ENCODE measurements at places on chromosomes 11 and 22. TPM values are rescaled to one million over a fixed set of nuclear protein-coding genes. Genes with fewer than 3 reads are reported as not detected.

DNA sequence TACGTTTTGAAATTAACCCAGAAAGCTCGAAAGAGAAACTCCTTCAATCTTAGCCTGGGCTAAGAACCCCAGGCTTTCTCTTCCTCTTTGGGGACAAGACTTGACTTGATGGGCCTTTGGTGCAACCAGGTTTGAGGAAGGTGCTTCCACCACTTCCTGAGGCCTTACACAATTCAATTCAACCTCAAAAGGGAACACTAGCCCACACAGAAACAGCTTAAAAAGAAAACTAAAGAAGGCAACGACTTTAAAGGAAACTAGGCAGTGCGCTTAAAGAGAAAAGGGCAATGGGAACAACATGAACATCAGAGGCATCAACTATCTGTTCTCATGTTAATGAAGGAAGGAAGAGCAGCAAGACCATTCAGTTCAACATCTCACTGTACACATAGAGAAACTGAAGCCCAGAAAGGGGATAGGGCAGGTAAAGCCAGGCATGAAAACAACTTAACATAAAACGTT is 24.8 kb downstream of the PAK1 start:
- no peak for DNase-seq
- H3K36me3 ChIP-seq = no peaks in the 10 kb centered on the region
- no peak overlapping the region for H3K4me3 ChIP-seq
- H3K4me1 ChIP-seq = peaks cover 20% of the 10 kb centered on the region
- H3K27ac ChIP-seq = no peak overlapping the region

DNA sequence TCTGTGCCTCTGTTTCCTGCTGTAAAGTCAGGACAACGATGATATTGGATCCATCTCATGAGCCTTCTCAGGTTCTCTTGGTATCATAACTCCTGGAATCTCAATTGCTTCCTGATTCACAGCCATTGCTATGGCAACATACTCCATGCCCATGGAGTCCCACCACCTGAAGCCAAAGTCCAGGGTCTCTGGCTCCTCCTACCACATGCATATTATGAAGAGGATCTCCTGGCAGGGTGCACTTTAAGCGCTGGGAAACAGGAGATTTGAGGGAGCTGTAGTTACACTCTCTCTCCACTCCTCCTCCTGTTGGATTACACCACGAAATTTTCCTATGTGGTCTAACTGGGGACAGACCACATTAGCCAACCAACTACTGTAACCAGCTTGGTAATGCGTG is 130.9 kb upstream of the SEZ6L start:
- no peaks in the 10 kb centered on the region for H3K4me1 ChIP-seq
- H3K27me3 ChIP-seq = no peaks in the 10 kb centered on the region
- H3K27ac ChIP-seq = no peak overlapping the region
- no peak overlapping the region for H3K4me3 ChIP-seq
- no peaks in the 10 kb centered on the region for H3K36me3 ChIP-seq

GRCh38 chr11:45665933-45666647 is 668 bp upstream of the CHST1 start:
- no peak overlapping the region for H3K27ac ChIP-seq
- no peak for DNase-seq
- peaks cover 86% of the 10 kb centered on the region for H3K27me3 ChIP-seq
- no peaks in the 10 kb centered on the region for H3K36me3 ChIP-seq

- no peak overlapping the region for H3K4me3 ChIP-seq
- peaks cover 15% of the 10 kb centered on the region for H3K4me1 ChIP-seq
- H3K27me3 ChIP-seq = no peaks in the 10 kb centered on the region
- H3K27ac ChIP-seq = no peak overlapping the region
- H3K36me3 ChIP-seq = no peaks in the 10 kb centered on the region
- DNase-seq = no peak
These were observed 242.1 kb upstream of the KIRREL3 start for GRCh38 chr11:127242676-127243075.

- peaks cover 15% of the 10 kb centered on the region for H3K4me1 ChIP-seq
- H3K36me3 ChIP-seq = no peaks in the 10 kb centered on the region
- no peak overlapping the region for H3K27ac ChIP-seq
- no peak overlapping the region for H3K4me3 ChIP-seq
- no peak for DNase-seq
- H3K27me3 ChIP-seq = peaks cover 22% of the 10 kb centered on the region
These were observed 19.5 kb downstream of the CRELD2 start for GRCh38 chr22:49937758-49938564.

GRCh38 chr11:30499940-30500339 is 86.2 kb downstream of the MPPED2 start:
- no peaks in the 10 kb centered on the region for H3K4me1 ChIP-seq
- H3K27ac ChIP-seq = no peak overlapping the region
- DNase-seq = no peak
- no peaks in the 10 kb centered on the region for H3K36me3 ChIP-seq

DNA sequence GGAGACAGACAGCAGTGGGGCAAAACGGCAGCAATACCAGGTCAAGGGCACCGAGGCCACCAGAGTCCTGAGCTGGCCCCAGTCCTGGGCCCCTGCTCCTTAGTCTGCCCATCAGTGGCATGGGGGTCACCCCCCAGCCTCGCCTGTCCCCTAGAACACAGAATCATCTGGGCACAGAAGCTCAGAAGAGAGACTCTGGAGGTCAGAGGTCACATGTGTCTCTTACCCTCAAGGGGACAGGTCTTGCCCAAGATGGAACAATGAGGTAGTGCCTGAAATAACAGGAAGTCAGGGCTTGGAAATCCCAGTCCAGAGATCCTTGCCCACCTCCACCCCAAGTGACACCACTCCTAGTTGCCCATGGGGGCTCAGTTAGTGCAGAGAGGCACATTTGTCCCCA is 20.6 kb downstream of the PDE2A start:
- peaks cover 24% of the 10 kb centered on the region for H3K4me1 ChIP-seq
- DNase-seq = no peak
- H3K27me3 ChIP-seq = no peaks in the 10 kb centered on the region

GRCh38 chr22:28773461-28773867 is 969 bp downstream of the CCDC117 start:
- H3K36me3 ChIP-seq = peaks cover 10% of the 10 kb centered on the region
- no peak overlapping the region for H3K27ac ChIP-seq
- no peak for DNase-seq

DNA sequence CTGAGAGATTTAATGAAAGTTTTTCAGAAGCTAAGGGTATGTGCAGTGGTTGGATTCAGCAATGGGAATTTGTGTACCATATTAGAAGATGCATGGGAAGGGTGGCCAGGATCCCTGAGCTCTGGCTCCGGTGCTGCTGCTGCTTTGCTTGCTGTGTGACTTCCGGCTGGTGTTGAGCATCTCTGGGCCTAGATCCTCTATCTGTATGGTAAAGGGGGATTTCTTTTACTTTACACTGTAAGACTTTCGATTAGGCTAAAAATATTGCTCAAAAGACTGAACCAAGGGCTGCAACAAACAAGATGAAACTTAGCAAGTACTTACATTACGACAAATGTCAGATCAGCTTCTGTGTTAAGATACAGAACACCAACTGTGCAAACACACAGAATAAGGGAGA is 39.1 kb downstream of the XRRA1 start:
- no peaks in the 10 kb centered on the region for H3K36me3 ChIP-seq
- no peak overlapping the region for H3K27ac ChIP-seq
- no peak overlapping the region for H3K4me3 ChIP-seq
- DNase-seq = no peak
- no peaks in the 10 kb centered on the region for H3K27me3 ChIP-seq

DNA sequence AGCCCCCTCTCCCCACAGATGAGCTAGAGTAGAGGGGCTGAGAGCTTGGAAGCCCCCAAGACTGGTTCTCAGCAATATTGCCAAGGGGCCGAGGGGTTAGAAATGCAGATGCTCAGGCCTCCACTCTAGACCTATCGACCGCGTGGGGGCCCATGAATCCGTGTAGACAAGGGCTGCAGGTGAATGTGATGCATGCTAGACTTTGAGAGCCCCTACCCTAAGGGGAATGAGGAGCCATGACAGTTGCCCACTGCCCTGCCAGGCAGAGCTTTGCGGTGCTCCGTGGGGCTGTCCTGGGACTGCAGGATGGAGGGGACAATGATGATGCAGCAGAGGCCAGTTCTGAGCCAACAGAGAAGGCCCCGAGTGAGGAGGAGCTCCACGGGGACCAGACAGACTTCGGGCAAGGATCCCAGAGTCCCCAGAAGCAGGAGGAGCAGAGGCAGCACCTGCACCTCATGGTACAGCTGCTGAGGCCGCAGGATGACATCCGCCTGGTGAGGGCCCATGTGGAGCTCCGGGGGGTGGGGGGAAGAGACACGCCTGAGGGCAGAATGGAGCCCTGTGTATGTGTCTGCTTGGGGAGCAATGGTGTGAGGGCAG is 1.3 kb downstream of the SSH3 start:
- peaks cover 16% of the 10 kb centered on the region for H3K27me3 ChIP-seq
- no peaks in the 10 kb centered on the region for H3K36me3 ChIP-seq
- peak overlapping the region; percentile 65 for H3K4me3 ChIP-seq
- DNase-seq = no peak
- H3K27ac ChIP-seq = no peak overlapping the region
- peaks cover 12% of the 10 kb centered on the region for H3K4me1 ChIP-seq

DNA sequence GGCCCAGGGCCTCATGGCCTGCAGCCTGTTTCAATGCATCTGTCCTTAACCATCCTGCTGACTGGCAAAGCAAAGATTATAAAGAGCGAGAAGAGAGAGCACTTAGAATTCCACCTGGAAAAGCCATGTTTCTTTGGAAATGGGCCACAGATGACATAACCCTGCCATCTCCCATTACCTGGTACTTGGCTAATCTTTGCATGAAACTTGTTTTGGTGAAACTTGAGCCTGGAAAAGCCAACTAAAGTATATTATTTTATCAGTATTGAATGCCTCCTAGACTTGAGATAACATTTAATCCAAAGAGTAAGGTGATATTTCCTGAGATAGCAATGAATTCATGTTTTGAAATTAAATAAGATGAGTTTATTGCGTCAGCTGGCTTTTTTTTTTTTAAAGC is 72.6 kb downstream of the NAV2 start:
- H3K36me3 ChIP-seq = no peaks in the 10 kb centered on the region
- H3K27ac ChIP-seq = no peak overlapping the region
- H3K4me1 ChIP-seq = peaks cover 23% of the 10 kb centered on the region
- DNase-seq = no peak
- H3K4me3 ChIP-seq = no peak overlapping the region

DNA sequence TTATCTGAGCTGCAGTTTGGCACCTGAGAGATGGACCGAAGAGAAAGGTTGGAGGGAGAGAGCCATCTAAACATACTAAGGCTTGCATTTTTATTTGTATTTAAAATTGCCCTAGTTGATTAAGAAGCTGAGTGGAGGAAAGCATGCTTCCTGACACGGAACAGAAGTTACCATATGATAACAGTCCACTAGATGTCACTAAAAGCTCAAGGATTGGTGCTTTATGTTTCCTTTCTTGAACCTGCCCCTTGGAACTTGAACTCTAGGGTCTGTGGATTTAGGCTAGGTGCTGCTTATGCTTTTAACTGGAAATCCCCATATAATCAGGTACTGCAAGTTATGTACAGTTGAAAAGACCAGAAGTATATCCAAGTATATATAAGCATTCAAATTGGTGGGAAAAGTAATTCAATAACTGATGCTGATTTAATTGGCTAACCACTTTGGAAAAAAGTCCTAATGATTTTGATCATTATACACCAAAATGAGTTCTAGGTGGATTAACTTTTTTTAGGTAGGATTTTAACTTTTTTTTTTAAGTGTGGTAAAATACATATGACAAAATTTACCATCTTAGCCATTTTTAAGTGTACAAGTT is 9.5 kb downstream of the RBMXL2 start:
- peaks cover 13% of the 10 kb centered on the region for H3K27me3 ChIP-seq
- H3K4me3 ChIP-seq = no peak overlapping the region

DNA sequence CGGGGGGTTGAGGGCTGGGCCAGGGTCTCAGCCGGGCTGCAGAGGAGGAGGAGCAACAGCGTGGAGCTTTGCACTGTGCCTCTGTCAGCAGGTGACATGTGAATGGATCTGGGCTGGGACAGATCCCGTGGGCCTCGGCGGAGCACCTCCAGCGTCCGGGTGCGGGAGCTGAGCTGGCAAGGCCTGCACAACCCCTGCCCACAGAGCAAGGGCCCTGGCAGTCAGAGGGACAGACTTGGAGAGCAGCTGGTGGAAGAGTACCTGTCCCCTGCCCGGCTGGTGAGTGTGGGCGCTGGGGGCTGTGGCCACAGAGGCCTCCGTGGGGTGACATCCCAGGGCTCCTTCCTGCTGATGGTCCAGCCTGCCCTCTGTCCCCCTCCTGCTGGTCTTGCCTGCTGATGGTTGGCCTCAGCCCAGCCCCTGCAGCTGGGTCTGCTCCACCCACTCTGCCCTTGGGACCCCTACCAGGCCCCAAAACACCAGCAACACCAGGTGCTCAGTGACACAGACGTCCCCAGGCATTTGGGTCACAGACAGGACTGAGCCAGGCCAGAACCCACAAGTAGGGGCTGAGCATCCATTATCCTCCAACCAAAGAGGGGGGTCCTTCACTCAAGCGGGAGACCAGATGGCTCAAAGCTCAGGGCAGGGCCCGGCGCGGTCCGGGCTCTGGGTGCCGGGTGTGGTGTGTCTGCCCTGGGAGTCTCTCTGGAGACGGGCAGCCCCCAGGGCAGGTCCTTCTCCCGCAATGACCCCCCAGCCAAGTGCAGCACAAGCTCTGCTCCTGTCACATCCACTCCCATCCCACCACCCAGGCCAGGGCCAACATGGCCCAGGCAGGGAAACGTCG is 3.5 kb downstream of the LRRC56 start:
- peak; percentile 1 for DNase-seq
- peaks cover 15% of the 10 kb centered on the region for H3K4me1 ChIP-seq
- H3K4me3 ChIP-seq = no peak overlapping the region
- H3K36me3 ChIP-seq = no peaks in the 10 kb centered on the region
- H3K27me3 ChIP-seq = peaks cover 31% of the 10 kb centered on the region

- H3K27ac ChIP-seq = no peak overlapping the region
- H3K36me3 ChIP-seq = no peaks in the 10 kb centered on the region
- no peaks in the 10 kb centered on the region for H3K27me3 ChIP-seq
- no peak overlapping the region for H3K4me3 ChIP-seq
- H3K4me1 ChIP-seq = no peaks in the 10 kb centered on the region
These were observed 95.0 kb downstream of the ARHGAP8 start for GRCh38 chr22:44847380-44847779.

Gene DCPS
- total RNA-seq = 20.7 TPM
